ENCODE measurements at places on chromosomes 1 and 21.

DNA sequence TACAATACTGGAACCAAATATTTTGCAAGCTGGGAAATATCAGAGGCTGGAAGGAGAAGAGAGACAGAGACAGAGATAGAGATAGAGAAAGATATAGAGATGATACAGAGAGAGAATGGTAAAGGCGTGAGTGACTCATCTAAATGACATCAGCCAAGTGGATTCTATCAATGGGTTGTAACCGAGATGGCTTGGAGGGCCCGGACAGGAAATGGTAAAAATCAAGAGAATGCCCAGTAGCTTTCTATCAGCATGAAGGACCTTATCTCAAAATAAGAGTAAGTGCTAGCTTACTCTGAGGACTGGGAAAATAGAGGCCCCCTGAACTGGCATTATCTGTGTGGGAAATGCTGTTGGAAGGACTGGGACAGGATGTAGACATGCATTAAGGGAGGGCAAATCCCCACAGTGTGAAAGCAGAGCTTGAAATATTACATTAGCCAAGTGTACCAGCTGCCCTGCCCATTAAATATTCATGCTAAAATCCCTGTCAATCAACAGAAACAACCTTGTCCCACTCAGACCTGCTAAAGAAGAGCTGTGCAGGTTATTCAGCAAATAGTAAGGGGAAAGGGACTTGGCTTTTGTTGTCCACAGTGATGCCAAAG lies 76.6 kb upstream of the ZNF644 start:
- no peak for DNase-seq

DNA sequence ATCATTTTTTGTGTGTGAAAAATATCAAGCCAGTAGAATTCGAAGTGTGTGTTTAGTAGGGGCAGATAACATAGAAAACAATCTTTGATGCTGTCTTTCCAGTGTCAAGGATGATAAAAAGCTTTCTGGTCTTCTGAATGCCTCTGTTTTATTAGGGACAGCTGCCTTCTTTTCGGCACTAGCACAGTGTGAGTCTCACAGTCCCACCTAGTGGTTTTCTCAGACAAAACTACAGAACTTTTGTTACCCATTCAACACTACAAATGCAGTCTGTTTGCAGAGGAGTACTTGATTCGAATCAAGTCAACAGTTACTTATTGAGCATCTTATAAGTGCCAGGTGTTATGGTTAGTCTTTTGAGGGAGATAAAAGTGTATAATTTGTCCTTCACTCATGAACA lies 30.6 kb upstream of the MCOLN3 start:
- no peak for DNase-seq

DNA sequence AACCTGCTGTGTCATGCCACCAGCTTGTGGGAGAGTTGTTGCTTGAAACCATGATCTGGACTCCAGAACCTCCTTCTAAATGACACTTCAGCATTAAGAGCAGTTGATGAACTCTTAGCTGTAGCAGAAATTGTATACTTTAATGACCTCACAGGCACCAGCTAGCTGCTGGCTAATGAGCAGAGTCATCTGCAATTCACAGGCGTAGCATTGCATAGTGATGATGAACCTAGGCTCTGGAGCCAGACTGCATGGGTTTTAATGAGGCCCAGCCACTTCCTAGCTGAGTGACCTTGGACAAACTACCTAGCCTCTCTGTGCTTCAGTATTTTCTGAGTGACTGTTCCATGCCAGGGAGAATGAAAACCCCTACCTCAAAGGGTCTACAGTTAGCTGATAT lies 407.1 kb downstream of the LMO4 start:
- no peak for DNase-seq

DNA sequence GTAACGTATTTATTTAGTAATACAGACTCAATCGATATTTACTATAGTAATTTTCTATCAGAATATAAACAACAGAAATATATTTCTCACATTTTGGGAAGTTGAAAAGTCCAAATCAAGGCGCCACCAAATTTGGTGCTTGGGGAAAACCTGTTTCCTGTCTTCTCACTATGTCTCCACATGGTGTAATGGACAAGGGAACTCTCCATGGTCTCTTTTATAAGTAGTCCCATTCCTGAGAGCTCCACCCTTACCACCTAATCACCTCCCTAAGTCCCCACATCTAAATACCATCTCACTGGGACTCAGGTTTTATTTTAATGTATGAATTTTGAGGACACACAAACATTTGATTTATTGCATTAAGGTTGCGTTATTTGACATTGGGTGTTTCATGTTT lies 848.0 kb downstream of the LTN1 start:
- DNase-seq: no peak

- DNase-seq: no peak
These were observed 771 bp downstream of the ABCD3 start for GRCh38 chr1:94418664-94419655.

DNA sequence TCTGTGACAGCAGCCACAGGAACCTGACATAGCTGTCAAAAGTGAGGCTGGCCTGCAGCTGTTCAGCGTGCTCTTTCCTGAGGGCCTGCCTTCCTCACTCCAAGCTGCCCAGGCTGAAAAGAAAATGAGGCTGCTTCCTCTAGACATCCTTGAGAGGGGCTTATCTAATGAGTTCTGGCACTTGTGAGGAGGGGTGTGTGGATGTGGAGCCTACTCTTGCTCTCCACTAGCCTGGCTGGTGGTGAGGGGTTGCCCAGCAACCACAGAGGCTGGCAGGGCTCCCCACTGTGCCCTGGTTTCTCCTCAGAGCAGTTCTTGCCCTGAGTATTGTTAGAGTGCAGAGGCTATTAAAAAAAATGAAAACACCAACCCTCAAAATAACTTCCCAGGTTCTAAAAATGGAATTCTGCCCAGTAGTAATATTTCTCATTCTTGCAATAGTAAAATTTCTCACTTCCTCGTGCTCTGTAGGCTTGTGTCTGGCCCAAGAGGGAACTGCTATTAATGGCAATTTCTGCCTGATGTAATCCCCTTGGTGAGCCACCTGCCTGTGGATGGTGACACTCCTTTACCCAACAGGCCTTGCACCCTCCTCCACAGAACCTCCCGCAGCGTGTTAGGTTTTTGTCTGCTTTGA lies 52.6 kb upstream of the EPS8L3 start:
- no peak for DNase-seq

DNA sequence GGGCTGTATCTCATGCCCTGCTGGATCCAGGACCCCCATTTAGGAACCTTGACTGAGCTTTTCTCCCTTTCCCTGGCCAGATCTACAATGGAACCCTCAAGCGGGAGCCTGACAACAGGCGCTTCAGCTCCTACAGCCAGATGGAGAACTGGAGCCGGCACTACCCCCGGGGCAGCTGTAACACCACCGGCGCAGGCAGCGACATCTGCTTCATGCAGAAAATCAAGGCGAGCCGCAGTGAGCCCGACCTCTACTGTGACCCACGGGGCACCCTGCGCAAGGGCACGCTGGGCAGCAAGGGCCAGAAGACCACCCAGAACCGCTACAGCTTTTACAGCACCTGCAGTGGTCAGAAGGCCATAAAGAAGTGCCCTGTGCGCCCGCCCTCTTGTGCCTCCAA lies 29.8 kb downstream of the PKP1 start:
- no peak for DNase-seq

- no peak for DNase-seq
These were observed 38.9 kb downstream of the ZC3H11B start for GRCh38 chr1:219573960-219574359.

DNA sequence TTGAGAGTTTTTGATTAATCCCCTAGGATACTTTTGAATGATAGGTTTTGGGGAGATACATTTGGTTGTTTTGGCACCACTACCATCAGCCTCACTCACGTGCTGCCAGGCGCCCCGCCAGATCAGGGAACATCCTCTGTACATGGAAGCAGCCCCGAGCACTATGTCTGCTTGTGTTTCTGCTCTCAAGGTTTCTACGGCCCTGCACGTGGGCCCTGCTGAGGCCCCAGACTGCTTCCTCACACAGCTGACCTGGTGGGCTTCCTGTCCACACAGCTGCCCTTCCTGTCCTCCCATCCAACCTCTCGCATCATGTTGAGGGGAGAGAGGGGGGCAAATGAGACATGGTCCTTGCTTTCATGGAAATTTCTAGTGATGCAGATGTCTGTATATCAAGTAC lies 20.0 kb downstream of the ADARB1 start:
- no peak for DNase-seq

- no peak for DNase-seq
These were observed 37.0 kb downstream of the ARHGEF10L start for GRCh38 chr1:17576519-17576853.

GRCh38 chr1:84571150-84571535 lies 3.1 kb downstream of the CTBS start:
- no peak for DNase-seq

DNA sequence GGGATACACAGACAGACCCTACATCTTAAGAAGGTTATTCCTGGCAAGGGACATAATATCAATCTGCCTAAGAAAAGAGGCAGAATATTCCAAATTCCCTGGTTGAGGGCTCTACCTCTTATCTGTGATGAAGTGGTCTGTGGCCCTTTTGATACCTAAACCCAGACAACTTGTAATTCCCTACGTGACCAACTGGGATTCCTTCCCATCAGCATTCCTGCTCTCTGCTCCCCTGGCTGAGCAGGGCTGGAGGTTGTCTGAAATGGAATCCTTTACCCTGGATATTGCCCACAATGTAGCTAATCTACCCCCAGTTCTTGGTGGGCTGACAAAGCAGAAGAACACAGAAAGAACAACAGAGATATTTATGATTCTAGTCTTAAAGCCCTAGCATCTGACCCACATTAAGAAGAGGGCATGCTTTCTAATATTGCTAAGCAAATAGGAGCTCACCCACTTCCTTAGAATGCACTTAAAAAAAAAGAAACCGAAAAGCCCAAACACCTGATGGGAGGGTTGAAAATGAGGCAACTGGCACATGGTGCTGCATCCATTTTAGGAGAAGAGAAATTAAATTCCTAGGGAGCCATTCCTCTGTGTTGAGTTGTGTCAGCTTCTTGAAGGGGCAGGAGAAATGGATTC lies 36.8 kb downstream of the GADD45A start:
- no peak for DNase-seq

- DNase-seq: no peak
These were observed 13.1 kb downstream of the RNF220 start for GRCh38 chr1:44418022-44418673.

DNA sequence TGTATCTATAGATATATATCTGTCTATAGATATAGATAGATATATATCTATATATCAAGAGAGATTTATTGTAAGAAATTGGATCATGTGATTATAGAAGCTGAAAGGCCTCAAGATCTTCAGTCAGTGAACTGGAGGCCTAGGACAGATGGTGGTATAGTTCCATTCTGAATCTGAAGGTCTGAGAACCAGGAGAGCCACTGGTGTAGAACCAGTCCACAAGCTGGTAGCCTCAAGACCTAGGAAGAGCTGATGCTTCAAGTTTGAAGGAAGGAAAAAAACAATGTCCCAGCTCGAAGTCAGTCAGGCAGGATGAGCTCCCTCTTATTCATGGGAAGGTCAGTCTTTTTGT lies 213.2 kb upstream of the JUN start:
- no peak for DNase-seq

- DNase-seq: no peak
These were observed 3.5 kb upstream of the SSX2IP start for GRCh38 chr1:84693785-84694184.

- no peak for DNase-seq
These were observed 11.5 kb downstream of the USP1 start for GRCh38 chr1:62448221-62448933.

DNA sequence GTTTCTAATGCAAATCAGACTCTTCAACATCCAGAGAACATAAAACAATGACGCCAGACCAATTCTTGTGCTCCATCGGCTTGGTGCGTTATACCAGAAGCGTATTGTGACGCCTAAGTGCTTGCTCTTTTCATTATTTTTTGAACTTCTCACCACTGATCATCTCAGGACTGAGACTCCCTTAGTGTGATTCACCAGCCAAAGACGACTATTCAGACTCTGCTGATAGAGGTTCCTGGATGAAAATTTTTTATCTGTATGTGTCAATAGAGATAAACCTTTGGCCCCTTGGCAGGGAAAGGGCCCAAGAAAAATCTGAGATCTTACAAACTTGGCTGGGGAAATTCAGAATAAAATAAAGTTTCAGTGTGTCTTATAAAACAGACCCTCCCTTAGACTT lies 856 bp upstream of the GREM2 start:
- DNase-seq: no peak

DNA sequence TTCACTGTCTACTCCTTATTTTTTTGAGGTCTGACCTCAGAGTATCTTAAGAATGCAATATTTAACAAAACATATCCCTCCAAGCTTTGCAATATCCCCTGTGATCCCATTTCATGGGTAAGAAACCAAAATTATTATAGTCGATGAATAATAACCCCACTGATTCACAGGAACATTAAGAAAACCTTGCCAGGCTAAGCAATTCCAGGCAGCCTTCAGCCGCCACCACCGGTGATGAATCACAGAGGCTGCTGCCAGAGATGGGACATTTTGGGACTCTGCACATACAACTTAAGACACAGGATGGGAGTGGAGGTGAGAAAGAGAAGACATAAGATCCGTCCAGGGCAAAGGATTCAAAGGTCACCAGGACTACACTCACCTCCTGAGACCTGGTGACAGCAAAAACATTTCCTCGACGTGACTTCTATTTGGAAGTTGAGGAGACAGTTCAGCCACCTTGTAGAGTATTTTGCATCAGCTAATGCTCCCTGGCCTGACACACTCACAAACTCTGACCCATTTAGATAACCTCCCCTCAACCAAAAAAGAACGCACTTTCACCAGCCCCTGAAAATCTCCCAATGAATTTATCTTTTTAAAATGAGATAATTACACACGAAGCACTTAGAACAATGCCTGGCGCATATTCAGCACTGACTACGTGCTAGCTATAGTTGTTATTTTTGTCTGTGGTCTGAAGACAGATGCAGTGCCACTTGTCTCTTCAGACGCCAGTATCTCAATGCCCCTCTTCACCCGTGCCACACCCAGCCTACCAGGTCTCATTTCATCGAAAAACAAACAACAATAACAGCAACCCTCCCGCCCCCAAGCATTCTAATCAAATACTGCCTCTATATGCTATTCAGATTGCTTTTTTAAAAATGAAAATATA lies 17.8 kb upstream of the OVAAL start:
- no peak for DNase-seq

DNA sequence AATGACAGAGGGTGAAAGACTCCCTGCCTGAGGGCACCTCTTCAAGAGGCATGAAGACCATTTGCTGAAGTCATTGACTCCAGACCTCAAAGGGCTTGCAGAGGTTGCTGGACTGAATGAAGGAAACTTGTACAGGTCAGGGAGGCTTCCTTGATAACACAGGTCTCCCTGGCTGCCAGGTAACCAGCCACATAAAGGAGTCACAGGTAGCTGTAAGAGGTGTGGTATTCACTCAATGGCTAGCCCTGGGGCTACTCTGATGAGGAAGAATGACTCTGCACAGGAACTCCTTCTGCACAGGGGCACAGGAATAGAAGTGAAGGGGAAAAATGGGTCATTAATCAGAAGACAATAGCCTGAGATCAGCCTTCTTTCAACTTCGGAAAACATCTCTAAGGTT lies 187.5 kb downstream of the LMX1A start:
- no peak for DNase-seq

GRCh38 chr1:113035086-113035485 lies 37.9 kb upstream of the LRIG2 start:
- no peak for DNase-seq

GRCh38 chr1:67041841-67042503 lies 12.0 kb downstream of the SLC35D1 start:
- no peak for DNase-seq

- no peak for DNase-seq
These were observed 19.4 kb downstream of the ACOT7 start for GRCh38 chr1:6373961-6374720.

Measured in stimulated activated CD4-positive, alpha-beta T cell treated with anti-CD3 and anti-CD28 coated beads, TNF-alpha, amount 100 ng/mL, for 4 hours (primary cell).